ENCODE measurements at places on chromosomes 6 and 20. TPM values are rescaled to one million over a fixed set of nuclear protein-coding genes. Genes with fewer than 3 reads are reported as not detected.

POU3F2 gene
- total RNA-seq: 3.3 TPM

NT5E gene
- 171 TPM for total RNA-seq

NPEPL1 gene
- total RNA-seq: 14.1 TPM

CNKSR3 gene
- 19.4 TPM for total RNA-seq

TRIM40 gene
- not detected for total RNA-seq

CAGE1 gene
- not detected for total RNA-seq

CD24 gene
- 284 TPM for total RNA-seq

TPD52L1 gene
- total RNA-seq: 74.4 TPM

TBX18 gene
- not detected for total RNA-seq

TJAP1 gene
- total RNA-seq: 21.8 TPM

CLPSL2 gene
- total RNA-seq: not detected

SLC22A7 gene
- not detected for total RNA-seq

WFDC8 gene
- not detected for total RNA-seq

KCNK15 gene
- total RNA-seq: not detected

FOXQ1 gene
- total RNA-seq: not detected

DEFB118 gene
- not detected for total RNA-seq

SCGN gene
- not detected for total RNA-seq

ROMO1 gene
- total RNA-seq: 667 TPM

CLPSL1 gene
- not detected for total RNA-seq
